Suppressor macrophage treated with lipopolysaccharide for 4 hours (primary cell): ENCODE measurements at places on chromosomes 7 and 10.

GRCh38 chr10:59099481-59099880 lies 77.0 kb upstream of the PHYHIPL start:
- DNase-seq: no peak

DNA sequence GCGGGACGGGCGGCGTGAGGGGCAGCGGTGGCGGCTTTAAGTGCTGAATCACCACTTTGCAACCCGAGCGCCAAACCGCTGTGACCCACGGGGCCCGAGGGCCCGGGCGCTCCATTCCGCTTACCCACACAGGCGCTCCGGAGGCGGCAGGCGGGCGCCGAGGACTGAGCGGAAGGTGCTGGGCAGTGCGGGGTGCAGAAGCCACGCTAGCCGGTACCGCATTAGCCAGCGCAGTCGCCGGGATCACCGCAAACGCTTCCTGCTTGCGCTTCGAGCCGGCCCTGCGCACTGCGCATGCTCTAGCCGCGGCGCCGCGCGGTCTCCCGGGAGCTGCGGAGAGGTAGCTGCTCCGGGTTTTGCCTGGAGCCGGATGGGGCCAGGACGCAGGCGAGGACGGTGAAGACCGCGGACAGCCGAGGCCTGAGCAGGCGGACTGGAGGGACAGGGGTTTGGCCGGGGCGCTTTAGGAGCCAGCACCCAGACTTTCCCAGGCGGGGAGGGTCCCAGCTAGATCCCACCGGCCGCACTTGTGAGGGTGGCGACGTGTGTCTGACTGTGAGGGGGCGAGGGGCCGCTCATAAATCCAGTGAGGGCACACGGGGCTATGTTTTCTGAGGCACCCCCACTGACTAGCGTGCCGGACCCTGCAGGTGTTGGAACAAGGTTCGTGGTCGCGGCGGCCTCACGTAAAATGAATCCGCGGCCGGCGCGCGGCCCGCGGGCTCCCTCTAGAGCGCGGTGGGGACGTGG lies at the start of gene IDE:
Gene IDE (minus strand): TSS at position 296 of the 750 bp plus-strand sequence. CDS start 74 bp downstream, at position 222.
- peak; percentile 91 for DNase-seq

DNA sequence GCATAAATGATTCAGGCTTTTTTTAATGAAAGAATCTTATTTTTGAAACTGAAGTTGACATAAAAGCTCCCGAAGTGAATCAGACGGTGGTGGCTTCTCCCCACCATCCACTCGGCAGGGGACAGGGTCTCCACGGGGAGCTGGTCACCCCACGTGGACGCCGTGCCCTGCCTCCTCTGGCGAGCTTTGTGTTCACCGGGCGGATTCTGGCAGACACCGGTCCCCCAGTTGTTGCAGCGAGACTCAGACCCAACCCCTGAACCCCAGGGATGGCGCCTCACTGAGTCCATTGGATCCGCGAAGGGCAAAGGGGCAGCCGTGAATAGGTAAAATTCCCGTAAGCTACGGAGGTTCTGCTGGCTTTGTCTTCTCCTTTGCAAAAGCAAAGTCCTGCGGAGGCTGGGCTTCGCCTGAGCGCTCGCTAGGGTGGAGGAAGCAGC lies 38.4 kb downstream of the PTPRN2 start:
- DNase-seq: no peak

- peak; percentile 16 for DNase-seq
Measured at GRCh38 chr7:66522518-66522917, 106.2 kb upstream of the KCTD7 start.

DNA sequence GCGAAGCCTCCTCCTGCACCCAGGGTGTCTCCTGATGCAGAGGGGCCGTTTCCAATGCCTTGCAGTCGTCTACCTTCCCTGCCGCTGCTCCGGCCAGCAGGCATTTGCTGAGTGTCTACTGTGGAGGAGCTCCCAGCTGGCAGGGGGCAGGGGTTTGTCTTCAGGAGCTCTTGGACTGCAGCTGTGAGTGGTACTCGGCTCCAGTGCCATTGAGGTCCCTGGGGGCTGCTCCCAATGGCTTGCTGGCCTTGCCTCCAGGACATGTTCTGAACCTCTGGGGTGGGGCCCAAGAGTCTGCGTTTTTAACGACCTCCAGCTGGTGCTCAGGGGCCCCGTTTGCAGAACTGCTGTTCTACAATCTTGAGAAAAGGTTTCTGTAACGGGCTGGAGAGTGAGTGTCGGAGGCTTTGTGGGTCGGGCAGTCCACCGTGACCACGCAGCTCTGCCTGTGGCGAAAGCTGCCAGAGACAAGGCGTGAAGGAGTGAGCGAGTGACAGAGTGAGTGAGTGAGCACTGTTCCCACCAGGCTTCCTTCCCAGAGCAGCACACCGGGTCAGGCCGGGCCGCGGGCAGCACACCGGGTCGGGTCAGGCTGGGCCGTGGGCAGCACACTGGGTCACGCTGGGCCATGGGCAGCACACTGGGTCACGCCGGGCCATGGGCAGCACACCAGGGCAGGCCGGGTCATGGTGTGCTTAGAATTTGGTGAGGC lies 520.2 kb downstream of the PTPRN2 start:
- DNase-seq: no peak

- DNase-seq: no peak
Measured at GRCh38 chr7:156176039-156176438, 363.8 kb upstream of the SHH start.

- no peak for DNase-seq
Measured at GRCh38 chr10:86849181-86849894, 92.9 kb downstream of the BMPR1A start.

DNA sequence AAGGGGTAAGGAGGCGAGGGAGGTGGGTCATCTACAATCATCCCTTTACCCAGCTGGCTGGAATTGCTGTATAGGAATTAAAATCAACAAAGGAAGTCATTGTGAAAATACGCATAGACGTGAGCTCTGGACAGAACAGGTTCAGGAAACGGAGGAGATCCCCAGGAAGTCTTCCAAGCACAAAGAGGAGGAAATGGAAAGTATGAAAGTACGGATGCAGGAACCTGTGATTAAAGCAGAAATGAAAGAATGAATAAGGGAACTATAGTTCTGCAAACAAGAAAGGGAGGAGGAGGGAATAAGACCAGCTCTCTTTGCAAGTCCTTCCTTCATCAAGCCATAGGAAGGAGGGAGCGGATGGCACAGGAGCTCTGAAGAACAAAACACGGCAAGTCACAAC lies 61.8 kb downstream of the PYROXD2 start:
- DNase-seq: peak; percentile 52

GRCh38 chr10:123999956-124000615 lies 93.3 kb downstream of the CHST15 start:
- DNase-seq: no peak

GRCh38 chr7:73891178-73891885 lies 30.4 kb downstream of the TMEM270 start:
- DNase-seq: no peak

- DNase-seq: peak; percentile 55
Measured at GRCh38 chr7:88344956-88345832, 38.5 kb upstream of the STEAP4 start.

- no peak for DNase-seq
Measured at GRCh38 chr10:118978316-118978997, 51.1 kb upstream of the NANOS1 start.

- no peak for DNase-seq
Measured at GRCh38 chr7:158997110-158997453, 140.7 kb downstream of the DYNC2I1 start.

GRCh38 chr10:29932991-29933390 lies 126.4 kb downstream of the JCAD start:
- no peak for DNase-seq

GRCh38 chr10:35412900-35413491 lies 76.7 kb downstream of the CCNY start:
- peak; percentile 19 for DNase-seq

GRCh38 chr7:44136731-44137130 lies 4.4 kb downstream of the MYL7 start:
- no peak for DNase-seq

GRCh38 chr10:133295426-133296320 lies 13.0 kb downstream of the TUBGCP2 start:
- no peak for DNase-seq

- no peak for DNase-seq
Measured at GRCh38 chr10:89543841-89544240, 8.4 kb upstream of the SLC16A12 start.

DNA sequence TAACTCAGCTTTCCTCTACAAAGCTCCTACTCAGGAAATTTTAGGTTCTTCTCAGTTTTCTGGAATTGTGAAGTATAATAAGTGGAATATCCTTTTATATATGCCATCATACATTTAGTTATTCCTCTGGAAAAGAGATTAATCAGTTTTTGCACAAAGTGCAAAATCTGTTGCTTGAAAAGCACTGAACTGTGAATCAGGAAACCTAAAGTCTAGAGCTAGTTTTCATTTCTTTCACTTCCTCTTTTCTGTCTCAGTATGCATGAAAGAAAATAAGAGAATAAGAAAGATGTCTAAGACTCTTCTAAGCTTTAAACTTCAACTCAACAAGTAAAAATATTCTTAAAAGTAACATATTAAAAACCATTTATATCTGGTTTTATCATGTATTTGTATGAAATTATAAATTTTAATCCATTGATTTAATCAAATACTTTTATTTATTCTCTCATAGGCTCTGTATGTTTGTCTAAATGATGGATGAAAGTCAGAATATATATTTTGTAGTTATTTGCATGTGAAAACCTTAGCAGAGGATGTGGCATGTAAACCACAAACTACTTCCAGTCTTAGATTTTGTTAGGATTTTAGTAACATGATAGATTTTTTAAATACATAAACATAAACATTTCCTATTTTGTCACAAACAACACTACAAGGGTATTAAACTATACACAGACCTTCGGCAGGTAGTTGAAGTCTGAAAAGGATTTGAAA lies 1073.0 kb downstream of the XPNPEP1 start:
- DNase-seq: peak; percentile 2
